Activated T-helper 17 cell treated with anti-CD3 and anti-CD28 coated beads, Interleukin-2, amount 50 U/mL, for 72 hours (primary cell): ENCODE measurements at places on chromosomes 11 and 22. TPM values are rescaled to one million over a fixed set of nuclear protein-coding genes. Genes with fewer than 3 reads are reported as not detected.

- no peak for ATAC-seq
These were observed 5.7 kb upstream of the VSIG10L2 start for GRCh38 chr11:125940145-125940544.

- ATAC-seq: no peak
These were observed at the start of gene ROBO3 for GRCh38 chr11:124865181-124865901. Gene ROBO3 (plus strand): TSS chr11:124865432. CDS start chr11:124865578, 146 bp downstream.

DNA sequence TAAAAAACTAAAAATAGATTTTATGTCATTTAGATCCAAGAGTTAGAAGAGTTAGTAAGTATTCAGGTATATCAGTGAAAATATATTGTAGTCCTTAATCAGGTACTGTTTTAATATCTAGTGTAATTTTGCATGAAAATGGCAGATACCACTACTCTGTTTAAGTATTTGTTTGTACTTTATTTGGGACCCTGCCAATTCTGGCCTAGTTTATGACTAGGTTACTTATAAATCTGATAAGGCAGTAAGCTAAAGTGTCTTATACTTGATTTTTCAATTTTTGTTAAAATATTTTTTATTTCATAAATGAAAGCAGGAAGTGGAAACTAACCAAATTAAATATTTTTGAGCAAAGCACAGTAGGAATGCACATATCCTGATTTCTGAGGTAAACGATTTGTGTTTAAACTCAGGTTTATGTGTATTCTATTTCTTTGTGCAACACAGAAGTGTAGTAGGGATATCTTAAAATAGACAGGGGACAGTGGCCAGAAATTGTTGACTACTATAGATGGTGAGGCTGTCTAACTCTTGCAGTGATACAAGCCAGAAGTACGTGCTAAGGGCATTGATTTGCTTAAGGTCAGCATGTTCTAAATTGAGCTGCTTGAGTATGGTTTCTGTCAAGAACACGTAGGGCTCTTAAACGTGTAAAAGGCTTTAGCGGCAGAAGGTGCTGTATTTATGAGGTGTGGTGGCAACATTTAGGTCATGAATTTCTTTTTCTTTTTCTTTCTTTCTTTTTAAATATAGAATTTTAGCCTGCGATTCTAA is 34.0 kb downstream of the HIPK3 start:
- ATAC-seq: no peak

CDCA5 gene
- 127 TPM for total RNA-seq
